ENCODE measurements at places on chromosomes 1 and 21. TPM values are rescaled to one million over a fixed set of nuclear protein-coding genes. Genes with fewer than 3 reads are reported as not detected.

Gene SPRR2F
- not detected for total RNA-seq

Gene OR2L3
- total RNA-seq: not detected

Gene PCP4
- total RNA-seq: not detected

Gene TPTE
- total RNA-seq: not detected

Gene CHI3L2
- 2.5 TPM for total RNA-seq

Gene CXADR
- 1.2 TPM for total RNA-seq

Gene TFF2
- not detected for total RNA-seq
